Activated naive CD4-positive, alpha-beta T cell treated with anti-CD3 and anti-CD28 coated beads, Interleukin-2, amount 10 ng/mL, durations not matched to agents 7 days and 5 days (primary cell): ENCODE measurements at places on chromosomes 6 and 20.
A peak's percentile ranks its signal among the peaks of the same experiment; 100 is the strongest.

GRCh38 chr6:156410649-156411048, 366.5 kb upstream of the ARID1B start:
- no peak overlapping the region for H3K27ac ChIP-seq
- no peaks in the 10 kb centered on the region for H3K27me3 ChIP-seq
- DNase-seq, result no peak
- H3K4me1 ChIP-seq, result no peaks in the 10 kb centered on the region
- no peaks in the 10 kb centered on the region for H3K36me3 ChIP-seq
- no peak overlapping the region for H3K4me3 ChIP-seq

DNA sequence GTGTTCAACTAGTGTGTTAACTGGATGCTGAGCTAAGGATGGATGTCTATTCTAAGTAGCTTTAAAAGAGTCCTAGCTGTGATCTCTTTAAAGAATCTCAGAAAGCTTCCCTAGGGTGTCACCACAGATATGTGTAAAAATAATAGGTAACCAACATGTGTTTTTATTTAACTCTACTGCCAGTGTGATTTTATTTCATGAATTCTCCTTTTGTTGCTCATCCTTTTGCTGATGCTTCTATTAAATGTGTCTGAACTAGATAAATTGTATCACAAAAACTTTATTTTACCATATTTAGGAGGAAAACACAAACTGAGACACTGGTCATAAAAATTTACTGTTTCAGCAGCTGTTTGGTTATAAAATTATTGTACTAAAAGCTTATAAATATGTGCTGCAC, 809.4 kb upstream of the CITED2 start:
- no peak overlapping the region for H3K4me3 ChIP-seq
- no peak overlapping the region for H3K27ac ChIP-seq
- H3K36me3 ChIP-seq, result no peaks in the 10 kb centered on the region
- no peaks in the 10 kb centered on the region for H3K27me3 ChIP-seq

DNA sequence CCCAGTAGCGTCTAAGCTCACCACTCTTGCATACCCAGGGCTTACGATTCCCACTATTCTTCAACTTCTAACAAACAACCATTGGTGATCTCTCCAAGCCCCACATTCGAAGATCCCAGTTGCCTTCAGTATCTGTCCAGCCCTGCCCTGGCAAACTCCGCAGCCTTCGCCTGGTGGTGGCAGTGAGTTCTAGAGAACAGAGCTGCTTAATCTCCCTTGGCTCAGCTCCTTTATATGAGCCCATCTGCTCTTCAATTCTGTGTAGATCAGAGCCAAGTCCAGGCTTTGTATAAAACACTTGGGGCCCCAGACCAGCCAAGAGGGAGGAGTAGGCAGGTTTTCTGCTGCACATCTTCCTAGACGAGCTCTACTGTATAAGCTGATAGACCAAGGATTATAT, 193.3 kb downstream of the PHACTR1 start:
- H3K4me1 ChIP-seq, result no peaks in the 10 kb centered on the region
- H3K27ac ChIP-seq, result no peak overlapping the region
- H3K4me3 ChIP-seq, result no peak overlapping the region
- peaks cover 14% of the 10 kb centered on the region for H3K27me3 ChIP-seq
- H3K36me3 ChIP-seq, result no peaks in the 10 kb centered on the region
- no peak for DNase-seq

GRCh38 chr6:117890172-117890571, 16.9 kb upstream of the SLC35F1 start:
- H3K4me1 ChIP-seq, result no peaks in the 10 kb centered on the region
- H3K27ac ChIP-seq, result no peak overlapping the region
- no peak overlapping the region for H3K4me3 ChIP-seq
- H3K27me3 ChIP-seq, result no peaks in the 10 kb centered on the region

DNA sequence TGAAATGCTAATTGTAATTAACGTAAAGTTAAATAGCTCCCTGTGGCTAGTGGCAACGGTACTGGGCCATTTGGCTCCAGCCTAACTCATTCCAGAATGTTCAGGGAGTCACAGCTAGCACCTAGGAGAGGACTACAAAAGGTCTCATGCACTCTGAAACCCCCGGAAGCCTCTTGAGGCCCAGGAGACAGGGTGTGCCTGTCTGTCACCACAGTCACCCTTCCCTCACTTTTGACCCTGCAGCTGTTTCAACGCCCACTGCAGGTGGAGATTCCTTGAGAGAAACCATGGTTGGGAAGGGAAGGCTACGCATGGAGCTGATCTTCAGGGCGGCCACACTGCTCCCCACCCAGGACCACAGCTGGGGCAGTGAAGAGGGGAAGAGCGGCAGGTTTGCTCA, 58.6 kb downstream of the SULF2 start:
- peaks cover 17% of the 10 kb centered on the region for H3K36me3 ChIP-seq
- peaks cover 77% of the 10 kb centered on the region for H3K4me1 ChIP-seq
- peak overlapping the region; percentile 100 for H3K27ac ChIP-seq
- H3K4me3 ChIP-seq, result peak overlapping the region; percentile 85
- peaks cover 17% of the 10 kb centered on the region for H3K27me3 ChIP-seq

- peaks cover 1% of the 10 kb centered on the region for H3K4me1 ChIP-seq
- no peak overlapping the region for H3K27ac ChIP-seq
- H3K4me3 ChIP-seq, result no peak overlapping the region
- H3K27me3 ChIP-seq, result peaks cover 7% of the 10 kb centered on the region
- no peak for DNase-seq
- no peaks in the 10 kb centered on the region for H3K36me3 ChIP-seq
These were observed 97.5 kb upstream of the RPS6KA2 start for GRCh38 chr6:166724576-166724975.

DNA sequence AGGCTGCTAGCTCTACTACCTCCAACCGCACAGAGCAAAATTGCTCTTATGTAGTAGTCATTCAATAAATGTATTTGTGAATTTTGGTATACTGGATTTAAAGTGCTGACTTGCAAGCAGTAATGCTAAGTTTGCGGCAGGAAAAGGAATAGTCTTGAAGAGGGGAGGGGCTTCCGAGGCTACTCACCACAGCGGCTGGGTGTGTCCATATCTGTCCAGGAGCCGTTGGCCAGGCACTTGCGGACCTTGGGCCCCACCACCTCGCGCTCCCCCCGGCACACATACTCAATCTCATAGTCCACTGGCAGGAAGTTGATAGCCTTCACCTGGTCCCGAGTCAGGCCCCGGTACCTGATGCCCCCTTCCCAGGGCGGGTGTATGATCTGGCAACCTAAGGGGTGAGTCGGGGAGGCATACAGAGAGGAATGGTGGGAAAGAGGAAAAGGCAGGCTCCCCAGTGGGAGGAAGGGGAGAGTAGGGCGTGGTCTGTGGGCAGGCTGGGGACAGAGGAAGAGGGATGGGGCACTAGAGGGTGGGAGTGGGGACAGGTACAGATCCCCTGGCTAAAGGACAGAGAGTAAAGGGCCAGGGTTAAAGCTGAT, 1.7 kb downstream of the GABBR1 start:
- H3K36me3 ChIP-seq, result peaks cover 1% of the 10 kb centered on the region
- no peak overlapping the region for H3K27ac ChIP-seq
- H3K4me1 ChIP-seq, result peaks cover 55% of the 10 kb centered on the region
- peak overlapping the region; percentile 79 for H3K4me3 ChIP-seq

- H3K4me3 ChIP-seq, result no peak overlapping the region
- no peak for DNase-seq
- H3K27me3 ChIP-seq, result no peaks in the 10 kb centered on the region
- no peak overlapping the region for H3K27ac ChIP-seq
These were observed 233.2 kb downstream of the ARHGAP18 start for GRCh38 chr6:129476810-129477209.

DNA sequence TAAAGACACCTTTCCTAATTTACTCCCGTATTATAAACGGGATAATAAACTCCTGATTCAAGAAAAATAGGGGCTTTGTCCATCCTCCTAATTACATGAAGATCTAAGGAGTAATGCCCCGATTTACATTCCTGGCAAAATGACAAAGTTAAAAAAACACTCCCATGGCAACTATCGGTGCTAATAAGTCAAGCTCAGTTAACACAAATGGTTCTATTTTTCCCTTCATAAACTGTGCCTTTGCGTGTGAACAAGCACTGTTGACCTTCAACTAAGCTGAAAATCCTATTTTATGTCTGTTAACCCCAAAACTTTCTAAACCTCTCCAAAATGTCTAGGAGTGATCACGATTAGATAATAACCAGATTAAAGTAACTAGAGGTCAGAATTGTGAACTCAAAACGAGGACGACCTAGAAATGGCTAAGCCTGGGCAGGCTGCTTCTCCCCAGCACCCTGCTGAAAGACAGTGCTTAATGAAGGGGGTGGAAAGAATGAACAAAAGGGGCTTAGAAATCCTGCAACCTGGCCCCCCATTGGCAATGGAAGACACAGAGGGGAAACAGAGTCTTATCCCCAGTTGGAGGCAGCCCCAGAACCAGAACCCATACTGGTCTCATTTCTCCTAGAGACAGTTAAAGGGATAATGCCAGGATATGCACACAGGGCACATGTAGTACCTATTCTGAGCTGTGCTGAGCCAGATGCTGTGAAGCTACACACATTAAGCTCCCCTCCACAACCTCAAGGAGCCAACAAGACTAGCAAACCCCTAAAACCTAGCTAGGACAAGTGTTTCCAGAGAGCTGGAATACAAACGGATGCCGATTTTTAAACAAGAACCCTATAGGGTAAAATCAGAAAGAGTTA, 23.0 kb downstream of the SLC23A2 start:
- H3K27me3 ChIP-seq, result no peaks in the 10 kb centered on the region
- H3K36me3 ChIP-seq, result peaks cover 2% of the 10 kb centered on the region
- H3K4me1 ChIP-seq, result peaks cover 29% of the 10 kb centered on the region
- H3K4me3 ChIP-seq, result no peak overlapping the region
- peak overlapping the region; percentile 64 for H3K27ac ChIP-seq

GRCh38 chr20:45044084-45044573, 56.8 kb downstream of the KCNS1 start:
- H3K4me3 ChIP-seq, result no peak overlapping the region
- peaks cover 60% of the 10 kb centered on the region for H3K36me3 ChIP-seq
- peaks cover 47% of the 10 kb centered on the region for H3K4me1 ChIP-seq
- peak overlapping the region; percentile 67 for H3K27ac ChIP-seq

- H3K36me3 ChIP-seq, result no peaks in the 10 kb centered on the region
- H3K27ac ChIP-seq, result no peak overlapping the region
- DNase-seq, result no peak
These were observed 23.2 kb downstream of the GATA5 start for GRCh38 chr20:62452475-62453095.

GRCh38 chr6:154814063-154814462, 80.8 kb downstream of the SCAF8 start:
- no peaks in the 10 kb centered on the region for H3K27me3 ChIP-seq
- no peak overlapping the region for H3K27ac ChIP-seq
- DNase-seq, result no peak
- H3K36me3 ChIP-seq, result peaks cover 52% of the 10 kb centered on the region
- no peak overlapping the region for H3K4me3 ChIP-seq
- no peaks in the 10 kb centered on the region for H3K4me1 ChIP-seq

DNA sequence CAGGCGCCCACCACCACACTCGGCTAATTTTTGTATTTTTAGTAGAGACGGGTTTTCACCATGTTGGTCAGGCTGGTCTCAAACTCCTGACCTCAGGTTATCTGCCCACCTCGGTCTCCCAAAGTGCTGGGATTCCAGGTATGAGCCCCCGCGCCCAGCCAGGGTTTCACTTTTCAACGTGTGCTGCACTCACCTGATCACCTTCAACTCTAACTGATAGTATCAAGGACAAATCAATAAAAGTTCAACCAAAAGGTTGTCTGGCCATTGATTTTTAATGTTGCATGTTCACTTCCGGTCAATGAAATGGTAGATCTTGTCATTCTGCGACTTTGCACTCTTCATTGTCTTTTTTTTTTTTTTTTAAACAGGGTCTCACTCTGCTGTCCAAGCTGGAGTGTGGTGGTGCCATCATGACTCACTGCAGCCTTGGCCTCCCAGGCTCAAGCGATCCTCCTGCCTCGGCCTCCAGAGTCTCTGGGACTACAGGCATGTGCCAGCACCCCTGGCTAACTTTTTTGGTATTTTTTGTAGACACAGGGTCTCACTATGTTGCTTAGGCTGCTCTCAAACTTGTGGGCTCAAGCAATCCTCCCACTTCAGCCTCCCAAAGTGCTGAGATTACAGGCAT, 37.3 kb downstream of the ZNF217 start:
- H3K36me3 ChIP-seq, result peaks cover 11% of the 10 kb centered on the region
- no peaks in the 10 kb centered on the region for H3K27me3 ChIP-seq
- DNase-seq, result no peak
- H3K4me3 ChIP-seq, result no peak overlapping the region
- no peaks in the 10 kb centered on the region for H3K4me1 ChIP-seq

- no peak overlapping the region for H3K4me3 ChIP-seq
- H3K27ac ChIP-seq, result no peak overlapping the region
- no peaks in the 10 kb centered on the region for H3K4me1 ChIP-seq
These were observed 507.8 kb upstream of the CITED2 start for GRCh38 chr6:139882234-139882633.

DNA sequence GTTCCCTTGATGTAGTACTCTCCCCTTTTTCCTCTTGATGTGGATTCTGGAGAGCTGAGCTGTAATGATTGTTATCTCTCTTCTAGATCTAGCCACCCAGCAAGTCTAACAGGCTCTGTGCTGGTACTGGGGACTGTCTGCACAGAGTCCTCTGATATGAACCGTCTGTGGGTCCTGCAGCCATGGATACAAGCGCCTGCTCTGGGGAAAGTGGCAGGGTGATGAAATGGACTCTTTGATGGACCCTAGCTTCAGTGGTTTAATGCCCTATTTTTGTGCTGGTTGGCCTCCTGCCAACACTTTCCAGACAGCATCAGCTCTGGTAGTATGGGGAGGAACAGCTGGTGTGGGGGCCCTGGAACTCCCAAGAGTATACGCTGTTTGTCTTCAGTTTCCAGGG, 216.3 kb downstream of the ADGRG6 start:
- H3K4me1 ChIP-seq, result peaks cover 8% of the 10 kb centered on the region
- no peak overlapping the region for H3K27ac ChIP-seq
- DNase-seq, result no peak
- no peak overlapping the region for H3K4me3 ChIP-seq
- H3K27me3 ChIP-seq, result peaks cover 3% of the 10 kb centered on the region

GRCh38 chr6:37277001-37277409, 19.1 kb upstream of the TMEM217 start:
- peak; percentile 42 for DNase-seq
- H3K4me3 ChIP-seq, result no peak overlapping the region
- peaks cover 53% of the 10 kb centered on the region for H3K36me3 ChIP-seq
- no peaks in the 10 kb centered on the region for H3K27me3 ChIP-seq
- peaks cover 98% of the 10 kb centered on the region for H3K4me1 ChIP-seq

- H3K4me3 ChIP-seq, result peak overlapping the region; percentile 60
These were observed 211.5 kb downstream of the TMEM200A start for GRCh38 chr6:130577178-130577919.

DNA sequence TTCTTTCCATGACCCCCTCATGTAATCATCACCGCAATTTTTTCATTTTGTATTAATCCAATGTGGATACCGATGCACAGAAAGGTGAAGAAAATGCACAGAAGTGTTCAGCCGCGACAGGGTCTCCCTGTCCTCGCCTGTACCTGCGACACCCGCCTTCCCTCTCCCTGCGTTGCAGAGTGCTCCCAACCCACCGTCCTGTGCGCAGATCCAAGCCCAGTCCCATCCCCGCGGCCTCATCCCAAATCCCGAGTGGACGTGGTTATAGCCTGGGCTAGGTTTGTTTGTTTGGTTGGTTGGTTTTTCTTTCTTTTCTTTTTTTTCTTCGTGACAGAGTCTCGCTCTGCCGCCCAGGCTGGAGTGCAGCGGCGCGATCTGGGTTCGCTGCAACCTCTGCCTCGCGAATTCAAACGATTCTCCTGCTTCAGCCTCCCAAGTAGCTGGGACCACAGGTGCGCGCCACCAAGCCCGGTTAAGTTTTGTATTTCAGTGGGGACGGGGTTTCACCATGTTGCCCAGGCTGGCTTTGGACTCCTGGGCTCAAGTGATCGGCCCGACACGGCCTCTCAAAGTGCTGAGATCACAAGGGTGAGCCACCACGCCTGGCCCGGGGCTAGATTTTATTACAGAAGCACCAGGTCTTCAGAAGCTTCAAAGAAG, 536 bp upstream of the RAET1G start:
- H3K36me3 ChIP-seq, result no peaks in the 10 kb centered on the region
- no peak for DNase-seq
- H3K27ac ChIP-seq, result no peak overlapping the region
- peaks cover 89% of the 10 kb centered on the region for H3K27me3 ChIP-seq
- H3K4me1 ChIP-seq, result peaks cover 33% of the 10 kb centered on the region
